ENCODE measurements at places on chromosomes 4 and X.
A peak's percentile ranks its signal among the peaks of the same experiment; 100 is the strongest.

DNA sequence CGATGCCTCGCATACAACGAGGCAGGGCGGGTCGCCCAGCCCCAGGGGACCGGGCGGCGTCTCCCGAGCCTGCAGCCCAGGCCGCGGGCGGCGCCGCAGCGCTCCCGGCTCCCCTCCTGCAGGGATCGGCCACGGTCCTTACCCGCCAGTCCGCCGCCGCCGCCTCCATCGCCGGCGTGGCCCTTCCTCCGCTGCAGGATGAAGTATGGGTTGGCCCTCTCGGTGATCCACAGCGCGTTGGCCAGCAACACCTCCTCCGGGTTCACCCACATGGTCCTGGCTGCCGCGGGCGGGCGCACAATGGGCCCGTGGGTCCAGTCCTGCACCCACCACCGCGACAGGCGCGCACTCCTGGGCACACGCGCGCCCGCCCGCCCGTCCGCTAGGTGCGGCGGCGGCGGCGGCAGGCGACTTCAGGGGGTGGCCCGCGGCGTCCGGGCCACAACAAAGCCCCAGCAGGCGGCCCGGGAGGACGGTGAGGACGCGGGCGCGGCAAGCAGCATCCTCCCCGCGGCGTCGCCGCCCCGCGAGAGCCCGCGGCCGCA is 339 bp downstream of the TBC1D9 start:
- DNase-seq, result peak; percentile 88

- DNase-seq, result no peak
These were observed 403 bp downstream of the PHOX2B start for GRCh38 chr4:41748074-41748570.

DNA sequence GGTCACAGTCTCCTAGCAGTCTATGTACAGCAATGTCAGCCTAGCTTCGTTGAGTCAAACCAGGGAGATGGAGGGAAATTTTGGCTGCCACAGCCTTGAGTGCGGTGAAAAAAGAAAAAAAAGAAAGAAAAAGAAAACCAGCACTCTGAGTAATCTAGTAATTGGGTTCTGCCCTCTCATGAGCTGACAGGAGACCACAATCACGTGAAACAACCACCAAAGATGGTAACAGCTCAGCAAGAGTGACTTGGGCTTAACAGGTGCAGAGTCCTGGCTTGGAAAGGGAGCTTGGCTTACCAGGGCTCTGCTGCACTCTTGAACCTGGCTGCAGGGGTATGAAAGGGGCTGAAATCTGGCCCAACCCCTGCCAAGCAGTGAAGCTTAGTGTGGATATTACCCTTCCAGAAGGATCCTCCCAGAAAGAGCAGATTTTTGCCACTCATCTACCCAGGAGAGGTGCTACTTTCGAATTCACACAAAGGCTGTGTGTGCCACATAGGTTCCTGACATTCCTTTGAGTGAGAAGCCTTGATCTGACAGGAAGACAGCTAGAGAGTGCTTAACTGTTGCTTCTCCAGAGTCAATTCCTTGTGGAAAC is 350.3 kb downstream of the PTTG2 start:
- DNase-seq, result no peak

DNA sequence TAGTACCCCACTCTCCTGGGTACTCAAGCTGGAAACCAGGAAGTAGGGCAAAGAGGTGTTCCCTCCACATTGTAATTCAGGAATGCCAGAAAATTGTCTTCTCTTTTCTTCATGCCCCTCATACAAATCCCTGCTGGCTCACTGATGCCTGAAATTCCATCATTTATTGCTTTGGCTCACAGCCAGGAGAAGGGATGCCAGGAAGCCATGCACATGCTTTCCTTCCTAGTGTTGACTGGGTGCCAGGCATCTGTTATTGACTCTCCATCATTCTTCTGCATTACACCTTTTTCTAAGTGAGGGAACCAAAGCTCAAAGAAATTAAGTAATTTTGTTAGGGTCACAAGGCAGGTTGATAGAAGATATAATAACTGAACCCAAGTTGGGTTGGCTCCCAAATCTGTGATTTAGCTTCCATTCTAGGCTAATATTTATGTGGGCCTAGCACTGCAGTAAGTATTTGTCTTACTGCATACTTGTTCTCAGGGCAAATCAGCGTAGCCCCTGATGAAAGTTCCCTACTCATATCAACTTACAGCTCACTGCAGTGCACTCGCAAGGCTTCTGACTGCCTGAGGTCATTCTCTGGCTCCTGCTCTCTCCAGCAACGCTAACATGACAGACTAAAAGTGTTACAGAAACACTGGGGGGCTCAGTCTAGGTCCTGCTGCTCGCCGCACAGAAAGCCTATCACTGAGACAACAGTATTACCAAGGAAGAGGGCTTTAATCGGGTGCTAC is 89.0 kb downstream of the TRAPPC11 start:
- no peak for DNase-seq

- DNase-seq, result no peak
These were observed 239.2 kb downstream of the ANK2 start for GRCh38 chr4:113288696-113289095.

GRCh38 chr4:128818442-128818841 is 8.9 kb downstream of the JADE1 start:
- no peak for DNase-seq

Data from NCI-H1417 (cell line).